ENCODE measurements at places on chromosomes 12 and 14.

DNA sequence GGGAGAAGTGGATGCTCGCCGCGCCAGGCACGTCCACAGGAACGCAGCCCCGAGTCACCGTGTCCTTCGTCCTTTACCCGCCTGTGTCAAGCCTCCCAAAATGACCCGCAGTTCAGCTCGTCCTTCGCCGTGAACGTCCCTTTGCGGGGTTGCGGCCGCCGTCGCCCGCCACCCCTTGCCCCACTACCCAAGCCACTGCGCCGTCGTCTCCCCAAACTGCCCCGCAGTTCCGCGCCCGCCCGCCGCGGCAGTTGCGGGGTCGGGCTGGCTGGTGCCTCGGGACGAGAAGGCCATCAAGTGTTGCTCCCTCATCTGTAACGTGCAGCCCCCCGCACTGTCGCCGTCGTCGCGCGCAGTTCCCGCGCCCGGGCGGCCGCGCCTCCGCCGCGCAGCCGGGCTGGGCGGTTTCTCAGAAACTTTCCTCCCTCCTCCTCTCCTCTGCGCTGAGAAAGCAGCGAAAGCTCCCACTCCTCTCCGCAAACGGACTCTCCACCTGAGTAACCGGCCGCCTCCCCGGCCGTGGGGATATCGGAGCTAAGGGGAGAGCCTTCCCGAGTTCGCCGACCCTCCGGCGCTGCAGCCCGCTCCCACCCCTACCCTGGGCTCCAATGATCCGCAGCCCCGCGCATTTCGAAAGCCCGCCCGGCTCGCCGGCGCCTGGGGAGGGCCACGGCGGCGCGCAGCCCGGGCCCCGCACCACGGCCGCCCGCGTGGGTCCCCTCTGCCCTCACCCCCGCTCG, 6.7 kb downstream of the CDKN1B start:
- no peak for DNase-seq

DNA sequence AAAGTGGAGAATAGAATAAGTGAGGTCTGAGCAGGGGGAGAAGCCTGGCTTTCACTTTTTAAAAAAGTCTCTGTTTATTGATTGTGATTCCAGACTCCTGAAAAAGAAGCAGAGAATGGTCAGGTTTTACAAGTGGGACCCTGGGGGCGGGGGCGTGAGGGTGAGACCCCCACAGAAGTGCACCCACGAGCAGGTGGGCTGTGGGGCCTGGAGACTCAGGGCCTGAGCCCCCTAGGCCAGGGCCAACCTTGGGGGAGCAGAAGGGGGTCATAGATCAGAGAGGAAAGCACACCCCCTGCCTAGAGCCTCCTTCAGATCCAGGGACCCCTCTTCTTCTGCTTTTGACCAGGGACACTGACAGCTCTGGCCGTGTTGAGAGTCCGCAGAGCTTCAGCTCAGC, 180.3 kb downstream of the ADGRD1 start:
- DNase-seq, result no peak

- no peak for DNase-seq
Measured at GRCh38 chr12:114770323-114770722, 86.3 kb upstream of the TBX3 start.

GRCh38 chr14:56570295-56570694, 9.3 kb upstream of the TMEM260 start:
- DNase-seq, result no peak

DNA sequence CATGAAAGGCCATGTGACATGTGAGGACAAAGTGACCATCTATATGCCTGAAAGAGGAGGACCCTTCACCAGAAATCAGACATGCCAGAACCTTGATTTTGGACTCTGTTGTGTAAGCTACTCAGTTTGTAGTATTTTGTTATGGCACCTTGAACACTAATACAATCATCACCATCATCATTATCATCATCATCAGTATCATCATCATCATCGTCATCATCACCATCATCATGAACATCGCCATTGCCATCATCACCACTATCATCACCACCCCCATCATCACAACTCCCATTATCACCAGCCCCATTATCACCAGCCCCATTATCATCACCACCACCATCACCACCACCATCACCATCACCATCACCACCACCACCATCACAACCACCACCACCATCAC, 15.9 kb downstream of the ISCU start:
- no peak for DNase-seq

DNA sequence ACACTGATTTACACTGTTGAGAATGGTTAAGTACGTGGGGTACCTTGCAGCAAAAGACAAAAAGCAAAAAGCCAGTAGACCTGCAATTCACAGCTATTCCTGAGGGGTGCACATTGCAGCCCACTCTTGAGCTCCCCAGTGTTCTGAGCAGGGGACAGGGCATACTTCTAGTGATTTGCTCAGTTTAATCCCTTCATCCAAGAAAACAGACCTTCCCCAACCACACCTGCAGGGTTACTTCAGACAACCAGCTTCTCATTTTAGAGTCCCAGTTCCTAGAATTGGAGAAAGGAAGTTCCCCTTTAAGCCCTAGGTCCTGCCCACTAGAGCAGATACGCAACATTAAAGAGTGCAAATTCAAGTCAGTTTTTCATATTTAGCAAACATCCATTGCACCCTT, 3.6 kb upstream of the WSB2 start:
- DNase-seq, result no peak

Data from fibroblast of pulmonary artery (primary cell).